ENCODE measurements at places on chromosomes 3 and 15. TPM values are rescaled to one million over a fixed set of nuclear protein-coding genes. Genes with fewer than 3 reads are reported as not detected.

DNA sequence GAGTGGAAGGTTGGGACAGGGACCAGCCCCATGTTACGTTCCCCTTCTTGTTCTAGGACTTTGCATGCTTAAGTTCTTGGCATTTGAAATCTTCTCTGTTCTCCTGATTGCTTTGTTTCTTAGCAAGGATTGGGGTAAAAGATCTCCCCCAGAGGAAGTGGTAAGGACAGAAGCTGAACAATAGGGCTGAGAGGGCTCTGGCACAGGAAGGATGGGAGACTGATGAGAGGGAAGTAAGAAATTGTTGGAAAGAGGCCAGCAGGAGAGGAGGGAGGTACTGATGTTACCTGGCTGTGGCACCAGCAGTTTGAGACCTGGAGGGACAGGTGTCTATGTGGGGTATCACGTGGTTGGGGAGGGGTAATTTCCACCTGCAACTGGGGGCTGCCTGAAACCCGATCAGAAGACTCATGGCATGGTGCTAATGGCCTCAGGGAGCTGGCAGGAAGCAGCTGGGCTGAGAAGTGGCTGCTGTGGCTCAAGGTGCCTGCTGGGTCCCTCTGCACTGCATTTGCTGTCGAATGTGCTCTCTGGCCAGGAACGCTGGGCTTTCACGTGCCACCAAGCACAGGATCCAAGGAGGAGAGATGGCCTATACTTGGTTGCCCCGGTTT, 108.4 kb downstream of the LSM3 start:
- DNase-seq = no peak

- DNase-seq = no peak
Observed at GRCh38 chr3:5005367-5005766, 26.1 kb downstream of the BHLHE40 start.

GRCh38 chr3:9324944-9325343, 37.9 kb upstream of the THUMPD3 start:
- no peak for DNase-seq

DNA sequence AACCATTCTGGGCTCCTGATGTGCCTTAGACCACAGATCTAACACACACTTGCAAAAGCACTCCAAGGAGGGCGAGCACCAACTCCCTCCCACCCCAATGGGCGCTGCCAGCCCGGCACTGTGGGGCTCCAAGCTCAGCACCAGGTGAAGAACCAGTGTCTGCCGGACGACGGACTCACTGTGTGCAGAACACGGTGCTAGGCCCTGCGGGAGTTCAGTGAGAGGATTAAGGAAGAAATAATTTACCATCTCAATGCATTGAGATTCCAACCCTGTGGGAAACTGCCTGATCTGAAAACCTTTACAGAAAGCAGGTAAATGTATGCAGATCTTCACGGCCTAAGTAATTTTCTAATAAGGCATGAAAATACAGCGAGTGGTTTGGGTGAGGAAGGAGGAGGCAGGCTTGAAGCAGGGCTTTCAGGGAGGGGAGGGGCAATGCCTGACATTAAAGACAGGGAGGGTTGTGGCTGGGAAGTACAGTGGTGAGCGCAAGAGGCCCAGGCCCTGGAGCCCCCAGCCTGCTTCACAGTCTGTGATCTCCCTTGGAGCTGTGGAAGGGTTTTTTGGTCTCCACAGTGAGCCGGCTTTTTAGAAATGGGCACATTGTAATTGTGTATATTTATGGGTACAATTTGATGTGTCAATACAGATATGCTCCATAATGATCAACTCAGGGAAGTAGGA, 35.6 kb upstream of the CHRNB4 start:
- DNase-seq = no peak

- peak; percentile 33 for DNase-seq
Observed at GRCh38 chr3:184261270-184261853, at the start of gene CAMK2N2. Gene CAMK2N2, minus strand, starts transcription at chr3:184261553. Its CDS starts 268 bp downstream, at chr3:184261285.

- no peak for DNase-seq
Observed at GRCh38 chr15:26029146-26029545, 166.0 kb upstream of the ATP10A start.

DNA sequence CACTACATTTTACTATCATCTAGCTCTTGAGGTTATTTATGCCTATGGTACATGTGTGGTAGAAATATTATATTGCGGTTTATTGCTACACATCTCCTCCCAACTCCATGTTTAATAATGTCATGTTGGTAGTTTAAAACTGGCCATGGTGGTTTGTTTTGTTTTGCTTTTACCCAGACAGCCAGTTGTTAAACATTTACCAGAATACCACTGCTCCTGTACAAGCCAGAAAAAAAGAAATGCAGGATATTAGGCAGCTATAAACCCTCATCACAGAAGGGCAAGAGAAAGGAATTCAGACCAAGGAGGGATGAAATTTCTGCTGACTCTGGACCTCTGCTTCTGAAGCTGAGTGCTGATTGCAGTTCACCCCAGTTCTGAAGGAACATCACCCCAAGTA, 451.8 kb upstream of the IL12A start:
- no peak for DNase-seq

DNA sequence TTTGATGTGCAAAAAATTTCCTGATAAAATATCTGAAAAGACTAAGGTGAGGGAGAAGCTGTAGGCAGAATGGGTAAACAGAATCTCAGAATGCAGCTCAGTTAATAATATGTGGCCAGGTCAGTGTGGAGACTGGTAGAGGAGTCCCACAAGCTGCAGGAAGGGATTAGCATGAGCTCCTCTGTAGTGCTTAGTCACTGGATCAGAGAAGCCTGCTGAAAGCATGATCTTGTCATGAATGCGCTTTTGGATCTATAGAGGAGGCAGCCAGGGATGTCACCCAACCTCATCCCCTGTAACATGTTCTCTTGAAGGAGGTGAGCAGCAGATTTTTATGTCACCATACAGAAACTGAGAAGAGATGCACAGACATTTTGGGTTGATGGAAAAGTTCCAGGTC, 1035.3 kb upstream of the GBE1 start:
- no peak for DNase-seq

Gene PLSCR2
- not detected for total RNA-seq

Gene CD47
- total RNA-seq = 90.1 TPM

Gene PAQR5
- 0.17 TPM for total RNA-seq

Gene CCRL2
- 0.45 TPM for total RNA-seq
